Psoas muscle (tissue), 8 donors: ENCODE measurements at places on chromosomes 2 and 18. TPM values are rescaled to one million over a fixed set of nuclear protein-coding genes. Genes with fewer than 3 reads are reported as not detected.

DNA sequence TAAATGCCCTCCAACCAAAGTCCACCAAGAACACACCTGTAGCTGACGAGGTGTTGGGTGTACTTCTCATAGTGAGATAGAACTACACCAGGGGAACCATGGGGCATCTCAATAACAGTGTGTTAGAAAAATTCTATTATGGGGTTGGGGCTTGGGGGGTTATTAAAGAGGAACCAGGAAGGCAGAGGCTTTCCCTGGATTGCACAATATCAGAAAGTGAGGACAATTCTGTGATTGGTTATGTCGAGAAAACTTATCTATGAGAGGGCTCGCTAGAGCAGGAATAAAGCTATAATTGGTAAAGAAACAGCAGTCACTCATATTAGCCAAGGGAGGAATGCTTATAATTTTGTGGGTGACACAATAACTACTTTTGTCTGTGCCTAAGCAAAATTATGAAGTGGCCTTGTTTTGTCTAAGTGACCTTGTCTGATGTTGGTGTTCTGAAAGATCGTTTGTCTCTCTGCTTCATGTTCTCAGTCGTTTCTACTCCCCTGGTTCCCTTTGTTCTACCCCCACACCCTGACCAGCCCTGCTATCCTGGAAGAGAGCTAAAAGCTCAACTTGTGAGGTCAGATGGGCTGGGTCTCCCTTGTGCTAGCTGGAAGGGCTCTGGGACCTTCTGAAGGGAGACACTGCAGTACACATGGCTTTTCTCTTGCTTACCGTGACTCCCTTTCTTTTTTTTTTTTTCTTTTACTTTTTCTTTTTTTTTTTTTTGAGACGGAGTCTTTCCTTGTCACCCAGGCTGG, 21.6 kb upstream of the INO80C start:
- DNase-seq = no peak

OSBPL1A gene
- total RNA-seq = 70.0 TPM

DNMT3A gene
- 20.6 TPM for total RNA-seq

STPG4 gene
- total RNA-seq = not detected

DNA sequence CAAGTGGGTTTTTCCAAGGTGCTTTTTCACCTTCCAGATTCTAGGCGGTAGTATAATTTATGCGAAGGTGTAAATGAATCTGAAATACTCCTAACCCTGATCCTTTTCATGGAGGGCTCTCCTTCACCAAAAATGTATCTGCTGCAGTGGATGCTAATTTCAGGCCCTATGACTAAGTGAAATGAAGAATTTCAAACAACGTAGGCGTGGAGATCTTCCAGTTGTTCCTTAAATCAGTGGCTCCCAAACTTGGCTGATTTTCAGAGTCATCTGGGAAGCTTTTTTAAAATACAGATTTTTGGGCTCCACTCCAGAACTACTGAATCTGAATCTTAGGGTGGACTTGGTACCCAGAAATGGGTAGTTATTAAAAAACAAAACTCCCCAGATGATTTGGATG, 5.5 kb downstream of the GCKR start:
- no peak for DNase-seq

- no peak for DNase-seq
These were observed 365.4 kb downstream of the ADCYAP1 start for GRCh38 chr18:1270081-1270480.

- DNase-seq = no peak
These were observed 11.7 kb upstream of the LGALSL start for GRCh38 chr2:64442277-64442676.

- DNase-seq = no peak
These were observed 16.9 kb downstream of the LCT start for GRCh38 chr2:135820003-135820618.

VAMP8 gene
- total RNA-seq = 11.7 TPM

ERFE gene
- 6.3 TPM for total RNA-seq

UGT1A5 gene
- not detected for total RNA-seq

- peak; percentile 39 for DNase-seq
These were observed 115.1 kb downstream of the NFATC1 start for GRCh38 chr18:79510731-79511241.

GRCh38 chr18:54329787-54330186, 27.9 kb downstream of the STARD6 start:
- no peak for DNase-seq

GRCh38 chr2:3450385-3451010, 68.8 kb downstream of the ADI1 start:
- peak; percentile 40 for DNase-seq

- no peak for DNase-seq
These were observed 186.5 kb downstream of the CCDC102B start for GRCh38 chr18:68984342-68984741.

- no peak for DNase-seq
These were observed 200.0 kb downstream of the TSN start for GRCh38 chr2:121955426-121955825.

DNA sequence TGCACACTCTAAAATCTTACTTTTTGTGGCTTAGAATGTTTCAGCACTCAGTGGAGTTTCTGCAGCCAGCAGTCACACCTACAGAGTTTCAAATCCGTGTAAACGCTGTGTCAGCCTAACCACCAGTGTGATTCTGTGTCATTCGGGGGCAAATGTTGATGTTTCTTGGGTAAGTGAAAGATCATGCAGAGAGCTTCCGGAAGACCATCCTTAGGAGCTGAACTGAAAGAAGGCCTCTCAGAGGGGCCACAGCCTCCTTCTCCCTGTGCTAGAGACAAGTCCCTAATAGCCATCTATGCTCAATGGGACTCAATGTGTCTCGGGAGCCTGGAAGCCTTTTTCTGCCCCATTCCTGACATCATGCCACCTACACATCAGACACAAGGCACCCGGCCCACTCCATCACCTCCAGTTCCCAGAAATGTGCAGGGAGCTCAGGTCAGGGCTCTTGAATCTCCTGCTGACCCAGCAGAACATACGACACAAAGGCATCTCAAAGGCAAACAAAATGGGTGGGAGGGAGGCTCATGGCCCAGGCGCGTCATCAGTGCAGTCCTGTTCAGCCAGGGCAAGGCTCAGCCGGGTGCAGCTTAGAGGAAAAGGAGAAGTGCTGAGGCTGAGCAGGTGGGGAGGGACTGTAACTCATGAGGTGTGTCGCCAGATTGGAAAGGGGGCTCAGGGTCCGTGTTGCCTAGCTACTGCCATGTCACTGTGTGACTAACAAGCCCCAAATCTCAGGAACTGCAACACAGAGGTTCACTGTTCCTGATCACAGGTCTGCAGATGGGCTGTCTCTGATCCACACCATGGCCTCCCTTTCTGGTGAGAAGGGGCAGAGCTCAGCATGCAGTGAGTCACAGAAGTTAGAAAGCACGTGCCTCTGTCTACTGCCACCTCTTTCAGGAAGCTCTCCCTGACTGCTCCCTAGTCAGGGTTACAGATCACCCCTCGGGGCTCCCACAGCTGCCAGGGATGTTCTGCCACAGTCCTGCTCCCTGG, 82.0 kb downstream of the SMAD7 start:
- DNase-seq = no peak

GRCh38 chr2:207663870-207664545, 38.8 kb upstream of the METTL21A start:
- DNase-seq = no peak

DNA sequence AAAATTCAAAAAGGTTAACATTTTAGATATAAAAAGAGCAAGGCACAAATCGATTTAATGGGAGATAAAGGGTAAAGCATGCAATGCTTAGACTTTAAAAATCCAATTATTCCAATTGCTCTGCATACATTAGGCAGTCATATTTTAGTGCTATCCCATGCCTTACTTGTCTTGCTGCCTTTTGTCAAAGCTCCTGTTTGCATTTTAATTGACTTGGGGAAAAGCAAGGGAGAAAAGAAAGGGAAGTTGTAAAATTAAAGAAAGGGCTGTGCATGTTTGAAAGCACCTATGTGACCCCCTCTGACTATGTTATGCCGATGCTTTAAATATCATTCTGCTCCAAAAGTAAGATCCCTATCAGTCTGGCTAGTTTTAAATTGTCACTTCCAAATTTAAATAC, 193.7 kb upstream of the VWC2L start:
- DNase-seq = no peak

TRABD2A gene
- total RNA-seq = 0.74 TPM

PCARE gene
- total RNA-seq = 1.0 TPM

DNA sequence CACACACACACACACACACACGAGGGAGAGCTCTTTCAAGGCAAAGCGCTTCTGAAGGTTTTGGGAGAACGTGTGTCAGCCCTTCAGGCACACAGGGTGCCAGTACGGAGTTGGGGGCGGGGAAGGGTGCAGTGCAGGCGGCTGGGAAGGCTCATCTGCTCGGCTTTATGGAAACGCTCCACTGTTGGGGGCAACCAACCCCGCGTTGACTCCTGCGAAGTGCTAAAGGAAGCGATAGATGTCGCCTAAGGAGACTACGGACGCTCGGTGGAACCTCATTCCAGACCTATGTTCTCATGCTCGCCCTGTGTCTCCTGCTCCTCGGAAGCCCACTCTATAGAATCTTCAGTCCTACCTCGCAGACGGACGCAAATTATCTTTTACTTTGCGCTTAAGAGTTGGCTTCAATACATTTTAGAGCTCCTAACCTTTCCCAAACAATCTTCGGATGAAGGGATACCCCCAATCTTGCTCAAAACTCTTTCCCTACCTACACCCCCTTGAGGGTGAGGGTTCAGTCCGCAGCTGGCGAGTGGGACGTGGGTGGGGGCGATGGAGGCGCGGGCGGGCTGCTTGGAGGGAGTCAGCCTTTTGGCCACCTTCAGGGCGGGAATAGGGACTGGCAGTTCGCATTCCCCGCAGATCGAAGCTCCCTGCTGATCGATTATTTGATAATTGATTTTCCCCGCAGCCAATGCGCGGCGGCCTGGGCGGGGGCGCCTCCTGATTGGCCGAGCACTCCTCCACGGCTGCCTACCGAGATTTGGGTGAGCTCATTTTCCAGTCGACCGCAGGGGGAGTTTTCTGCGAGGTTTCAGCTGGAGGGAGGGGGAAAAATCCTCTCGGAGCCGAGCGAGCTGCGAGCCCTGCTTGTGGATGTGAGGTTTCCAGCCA, 1.9 kb upstream of the MEIS1 start:
- DNase-seq = peak; percentile 86

DNA sequence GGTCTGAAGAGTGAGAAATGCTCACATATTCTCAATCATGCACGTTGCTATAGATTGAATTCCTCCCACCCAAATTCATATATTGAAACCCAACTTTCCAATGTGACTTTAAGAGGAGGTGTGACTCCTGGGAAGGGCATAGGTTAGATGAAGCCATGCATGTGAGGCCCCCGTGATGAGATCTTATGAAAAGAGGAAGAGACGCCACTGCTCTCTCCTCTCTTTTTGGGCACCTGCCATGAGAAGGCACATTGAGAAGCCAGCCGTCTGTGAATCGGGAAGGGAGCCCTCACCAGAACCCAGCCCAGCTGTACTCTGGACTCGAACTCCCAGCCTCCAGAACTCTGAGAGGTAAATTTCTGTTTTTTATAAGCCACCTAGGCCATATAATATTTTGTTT, 842.6 kb upstream of the SALL3 start:
- DNase-seq = no peak

GRCh38 chr2:70344195-70344594, 42.3 kb upstream of the FAM136A start:
- no peak for DNase-seq

DNA sequence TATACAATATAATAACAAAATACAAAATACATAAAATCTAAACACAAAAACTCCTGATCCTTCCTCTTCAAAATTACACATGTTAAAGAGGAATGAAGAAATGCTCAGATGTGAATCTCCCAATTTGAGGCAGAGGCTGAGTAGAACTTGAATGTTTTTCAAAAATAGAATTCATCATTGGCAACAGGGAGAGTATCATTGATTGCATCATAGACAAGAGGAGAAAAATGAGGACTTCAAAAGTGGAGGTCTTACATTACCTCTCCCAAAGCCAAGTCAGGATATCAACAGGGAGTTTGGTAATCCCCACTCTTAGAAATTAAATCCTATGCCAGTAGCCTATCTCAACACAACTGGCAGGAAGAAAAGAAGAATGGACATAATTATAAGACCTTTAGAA, 2023.9 kb upstream of the CELF4 start:
- DNase-seq = no peak

GALR1 gene
- not detected for total RNA-seq

GRCh38 chr2:113876503-113877387, 13.1 kb upstream of the ACTR3 start:
- no peak for DNase-seq

ARHGAP15 gene
- total RNA-seq = 3.1 TPM

GRCh38 chr2:45291296-45291701, 282.0 kb upstream of the SIX2 start:
- no peak for DNase-seq

- no peak for DNase-seq
These were observed 11.2 kb upstream of the CYP27C1 start for GRCh38 chr2:127231130-127231865.

- DNase-seq = no peak
These were observed 159.8 kb downstream of the PKP4 start for GRCh38 chr2:158616480-158617000.

- DNase-seq = no peak
These were observed 3.6 kb downstream of the TTR start for GRCh38 chr18:31595121-31595771.

TMEM178A gene
- total RNA-seq = 1.6 TPM

DNA sequence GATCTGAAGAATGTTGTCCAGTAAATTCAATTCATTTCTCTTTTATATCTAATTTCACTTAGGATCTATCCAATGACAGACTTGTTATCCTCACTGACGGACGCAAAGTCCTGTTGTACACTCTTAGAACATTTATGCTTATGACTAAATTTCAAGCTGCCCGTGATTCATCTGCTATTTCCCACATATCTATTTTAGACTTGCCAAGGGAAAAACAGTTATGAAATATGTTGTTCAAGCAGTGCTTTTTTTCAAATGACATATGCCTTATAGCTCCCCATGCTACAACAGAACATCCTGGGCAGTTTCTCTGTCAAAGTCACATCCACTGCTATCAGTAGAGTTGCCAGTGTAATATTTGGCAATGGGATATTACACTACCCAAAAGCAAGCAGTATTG, 94.2 kb upstream of the CBLN2 start:
- no peak for DNase-seq
